SK-MEL-5 (cell line): ENCODE measurements at places on chromosomes 3 and 15. TPM values are rescaled to one million over a fixed set of nuclear protein-coding genes. Genes with fewer than 3 reads are reported as not detected.

GRCh38 chr3:105691053-105691452, 177.8 kb downstream of the CBLB start:
- DNase-seq, result no peak

DNA sequence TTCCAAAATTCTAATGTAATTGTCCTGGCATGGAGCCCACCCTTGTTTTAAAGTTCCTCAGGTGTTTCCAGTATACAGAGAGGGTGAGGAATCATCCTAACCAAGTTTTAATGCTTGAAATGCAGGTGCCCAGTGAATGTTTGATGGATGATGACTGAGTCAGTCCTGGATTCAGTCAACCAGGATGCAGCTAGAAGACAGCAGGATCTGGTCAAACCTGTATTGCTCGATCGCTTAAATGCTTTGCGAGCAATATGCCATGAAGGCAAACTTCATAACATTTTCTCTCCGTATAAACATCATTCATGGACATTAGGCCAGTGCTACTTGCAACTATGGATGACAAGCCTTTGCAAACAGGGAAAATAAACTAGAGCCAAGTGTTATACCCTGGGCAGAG, 591.2 kb downstream of the RSL24D1 start:
- DNase-seq, result no peak

- no peak for DNase-seq
Measured at GRCh38 chr3:90128391-90128790, 1021.0 kb downstream of the EPHA3 start.

DNA sequence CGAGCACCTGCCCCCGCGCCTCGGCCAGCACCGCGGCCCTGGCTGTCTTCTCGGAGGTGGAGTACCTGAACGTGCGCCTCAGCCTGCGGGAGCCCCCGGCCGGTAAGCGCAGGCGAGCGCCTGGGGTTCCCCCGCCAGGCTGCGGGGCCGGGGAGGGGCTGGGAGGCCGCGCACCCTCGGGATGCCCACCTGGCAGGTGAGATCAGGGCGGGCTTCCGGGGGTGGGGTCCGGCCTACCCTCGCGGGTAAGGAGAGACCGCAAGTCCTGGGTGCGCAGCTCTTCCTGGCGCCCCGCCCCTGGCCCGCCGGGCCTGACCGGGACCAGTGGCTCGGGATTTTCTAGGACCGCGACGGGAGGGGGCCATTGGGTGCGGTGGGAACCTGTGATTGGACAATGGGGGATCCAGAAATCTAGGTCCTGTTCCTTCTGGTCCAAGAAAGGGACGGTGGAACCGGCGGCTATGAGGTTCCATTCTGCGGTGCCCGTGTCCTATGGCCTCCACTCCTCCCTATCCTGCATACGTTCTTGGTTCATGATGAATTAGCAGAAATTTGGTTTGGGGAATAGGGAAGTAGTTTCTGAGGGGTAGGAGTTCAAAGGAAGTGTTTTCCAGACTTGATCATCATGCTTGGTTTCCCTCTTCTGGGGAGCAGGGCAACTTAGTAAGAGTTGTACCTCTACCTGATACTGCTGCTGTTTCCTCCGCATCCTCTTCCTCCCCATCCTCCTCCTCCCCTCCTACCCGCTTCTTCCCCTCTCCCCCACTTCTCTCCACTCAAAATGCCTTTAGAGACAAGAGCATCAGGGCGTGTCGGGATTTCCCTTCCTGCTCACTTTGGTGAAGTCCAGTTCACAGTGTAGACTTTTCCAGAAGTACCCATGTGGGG, 808 bp downstream of the ARRDC4 start:
- DNase-seq, result no peak

The IL12A gene
- 0.59 and 2.0 TPM in 2 replicates for total RNA-seq

The PTX3 gene
- total RNA-seq, result not detected in 2 replicates
